Activated CD4-positive, CD25-positive, alpha-beta regulatory T cell treated with anti-CD3 and anti-CD28 coated beads, Interleukin-2, amount 50 U/mL, for 16 hours (primary cell): ENCODE measurements at places on chromosomes 1 and 21.

- DNase-seq = no peak
These were observed 1.9 kb downstream of the ITPKB start for GRCh38 chr1:226736908-226737818.

GRCh38 chr21:44021064-44021463 lies 9.0 kb downstream of the TRAPPC10 start:
- DNase-seq = no peak

GRCh38 chr1:80926531-80926930 lies 874.2 kb upstream of the ADGRL2 start:
- DNase-seq = no peak

- DNase-seq = no peak
These were observed 22.6 kb upstream of the PLD5 start for GRCh38 chr1:242546849-242547729.

GRCh38 chr1:85137660-85138059 lies 63.2 kb downstream of the SYDE2 start:
- no peak for DNase-seq

DNA sequence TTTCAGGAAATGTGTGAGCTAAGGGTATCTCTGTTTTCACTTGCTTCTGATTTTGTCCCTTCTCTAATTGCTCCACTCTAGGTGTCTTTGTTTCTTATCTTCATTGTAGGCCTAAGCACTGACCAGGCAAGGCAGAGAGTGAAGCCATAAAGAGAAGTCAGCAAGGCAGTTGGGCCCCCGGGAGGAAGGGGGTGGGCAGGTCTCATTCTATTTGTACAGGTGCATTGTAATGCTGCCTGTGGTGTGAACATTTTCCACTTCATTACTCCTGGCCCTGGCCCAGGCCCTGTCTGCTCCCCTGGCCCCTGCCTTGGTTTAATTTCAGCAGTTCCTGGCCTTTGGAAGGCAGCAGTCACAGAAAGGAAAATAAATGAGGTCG lies 86.4 kb upstream of the JUN start:
- DNase-seq = no peak
